ENCODE measurements at places on chromosomes 2 and 18.

- no peak for DNase-seq
Observed at GRCh38 chr2:8876628-8877027, 39.2 kb upstream of the KIDINS220 start.

GRCh38 chr18:77985526-77986281, 736.1 kb downstream of the GALR1 start:
- no peak for DNase-seq

DNA sequence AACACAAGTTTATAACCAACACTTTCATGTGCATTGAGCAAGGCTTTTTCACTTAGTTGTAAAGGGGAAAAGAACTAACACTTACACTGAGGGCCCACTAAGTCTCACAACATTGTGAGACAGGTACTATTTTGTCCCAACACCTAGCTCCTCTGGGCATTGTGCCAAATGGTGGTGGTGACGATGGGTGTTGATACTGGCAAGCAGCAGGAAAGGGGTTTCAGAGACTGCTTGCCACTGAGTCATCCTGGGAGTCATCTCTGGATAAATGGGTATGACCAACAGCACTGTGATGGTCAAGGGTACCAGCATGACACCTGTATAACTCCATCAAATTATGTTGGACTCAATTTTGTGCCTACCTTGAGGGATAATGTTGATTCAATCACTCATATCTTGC, 138.8 kb upstream of the ITGA6 start:
- no peak for DNase-seq

- no peak for DNase-seq
Observed at GRCh38 chr2:181787310-181788048, 104.1 kb upstream of the ITPRID2 start.

GRCh38 chr2:80303909-80304837, at the start of gene LRRTM1:
Gene LRRTM1, minus strand, starts transcription at chr2:80304752. Its CDS starts 933 bp downstream, at chr2:80303819.
- DNase-seq: no peak

DNA sequence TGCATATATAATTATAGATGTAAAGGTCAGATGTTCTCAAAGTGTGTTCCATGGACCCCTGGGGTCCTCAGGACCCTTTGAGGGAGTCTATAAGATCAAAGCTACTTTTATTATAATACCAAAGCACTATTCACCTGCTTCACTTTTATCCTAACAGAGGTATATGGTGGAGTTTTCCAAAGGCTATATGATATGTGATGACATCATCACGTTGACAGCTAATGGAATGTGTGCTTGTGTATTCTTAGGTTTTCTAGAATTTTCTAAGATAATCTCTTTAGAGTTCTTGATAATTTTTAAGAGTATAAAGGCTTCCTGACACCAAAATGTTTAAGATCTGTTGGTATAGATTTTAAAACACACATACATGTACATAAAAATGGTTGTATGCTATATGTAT, 10.4 kb upstream of the ALK start:
- no peak for DNase-seq

- no peak for DNase-seq
Observed at GRCh38 chr2:41709702-41710599, 337.9 kb upstream of the PKDCC start.

DNA sequence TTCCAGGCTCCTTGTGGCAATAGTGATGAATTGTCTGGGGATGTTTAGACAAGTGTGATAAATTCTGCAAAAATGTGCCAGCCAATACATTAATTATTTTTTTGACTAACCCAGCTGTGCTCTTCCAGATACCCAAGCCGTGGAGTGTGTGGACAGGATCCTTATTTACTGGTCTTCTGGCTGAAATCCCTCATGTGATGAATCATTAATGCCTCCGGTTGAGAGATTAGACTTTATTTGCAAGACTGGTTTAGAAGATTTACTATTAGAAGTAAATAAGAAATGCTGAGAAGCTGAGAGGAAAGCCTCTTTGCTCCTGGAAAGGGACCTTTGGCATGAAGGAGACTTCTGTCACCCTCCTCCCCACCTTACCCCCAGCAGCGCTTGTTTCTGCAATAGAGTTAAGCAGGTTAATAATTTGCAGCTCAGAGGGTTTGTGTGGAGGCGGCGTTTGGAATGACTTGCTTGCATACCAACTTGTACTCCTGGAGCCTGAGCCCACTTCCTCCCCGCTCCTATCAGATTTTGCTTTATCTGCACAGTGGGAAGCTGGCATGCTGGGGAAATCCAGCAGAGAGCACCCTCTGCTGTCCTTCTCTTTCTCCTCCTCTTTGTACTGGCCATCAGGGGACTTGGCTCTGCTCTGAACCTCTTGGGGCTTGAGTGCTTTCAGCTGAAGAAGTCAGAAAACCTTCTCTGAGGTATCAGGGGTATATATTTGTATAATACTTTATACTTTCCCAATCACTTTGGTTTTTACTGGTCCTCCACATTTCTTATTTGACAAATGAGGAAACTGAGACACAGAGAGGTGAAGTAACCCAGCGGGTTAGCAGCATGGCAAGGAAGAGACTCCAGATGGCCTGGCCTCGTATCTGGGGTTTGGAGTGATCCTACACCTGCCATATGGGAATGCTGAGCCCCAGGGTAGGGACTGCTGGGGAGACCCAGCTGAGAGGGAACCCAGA, 16.3 kb downstream of the SLC3A1 start:
- DNase-seq: peak; percentile 85

GRCh38 chr2:216365518-216365917, 6.8 kb downstream of the MARCHF4 start:
- no peak for DNase-seq

Measured in pancreas (tissue), 10 donors.